ENCODE measurements at places on chromosomes 2 and 18.

GRCh38 chr2:241788572-241788971, 11.9 kb downstream of the GAL3ST2 start:
- H3K27ac ChIP-seq: peak overlapping the region; percentile 75
- H3K4me3 ChIP-seq: no peak overlapping the region
- H3K36me3 ChIP-seq: no peaks in the 10 kb centered on the region
- H3K4me1 ChIP-seq: peaks cover 18% of the 10 kb centered on the region

DNA sequence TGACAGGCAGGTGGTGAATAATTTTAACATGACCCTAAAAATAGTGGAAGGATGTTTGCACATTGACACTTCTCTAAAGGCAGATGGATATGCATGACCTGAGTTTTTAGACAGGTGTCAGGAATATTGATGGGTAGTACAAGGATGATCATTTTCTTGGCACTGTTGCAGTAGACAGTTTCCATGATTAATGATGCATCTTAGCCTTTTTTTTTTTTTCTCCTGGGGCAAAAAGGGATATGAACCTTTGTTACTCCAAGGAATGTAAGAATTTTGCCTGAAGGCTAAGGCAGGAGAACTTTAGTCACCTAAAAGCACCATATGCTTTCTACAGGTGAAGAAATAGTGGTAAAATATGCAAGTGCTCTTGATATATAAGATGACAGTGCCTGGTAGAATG, 136.3 kb upstream of the CAVIN2 start:
- no peak overlapping the region for H3K4me3 ChIP-seq
- H3K36me3 ChIP-seq: no peaks in the 10 kb centered on the region
- peaks cover 2% of the 10 kb centered on the region for H3K27me3 ChIP-seq
- DNase-seq: no peak

GRCh38 chr2:39225567-39225966, 18.2 kb downstream of the CDKL4 start:
- no peak for DNase-seq
- H3K36me3 ChIP-seq: no peaks in the 10 kb centered on the region
- H3K4me3 ChIP-seq: no peak overlapping the region

DNA sequence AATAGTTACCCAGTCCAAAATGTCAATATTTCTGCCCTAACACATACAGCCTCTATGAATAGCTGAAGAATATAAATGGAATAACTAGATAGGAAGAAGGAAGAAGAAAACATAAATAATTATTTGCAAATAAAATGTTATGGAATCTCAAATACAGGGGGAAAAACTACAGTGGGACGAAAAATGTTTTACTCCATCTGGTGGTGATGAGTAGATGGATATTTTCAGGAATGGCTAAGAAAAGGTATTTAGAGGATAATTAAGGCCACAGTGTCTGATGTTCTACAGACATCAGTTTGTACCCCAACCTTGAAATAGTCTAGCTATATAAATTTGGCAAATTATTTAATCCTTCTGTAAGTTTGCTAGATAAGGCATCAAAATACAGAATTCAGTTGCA, 178.1 kb upstream of the FSHR start:
- no peaks in the 10 kb centered on the region for H3K27me3 ChIP-seq
- no peak overlapping the region for H3K4me3 ChIP-seq
- H3K4me1 ChIP-seq: peaks cover 2% of the 10 kb centered on the region
- no peak overlapping the region for H3K27ac ChIP-seq

GRCh38 chr2:105761931-105762515, 17.3 kb downstream of the NCK2 start:
- peaks cover 7% of the 10 kb centered on the region for H3K36me3 ChIP-seq
- peak overlapping the region; percentile 21 for H3K4me3 ChIP-seq
- no peak for DNase-seq
- H3K27ac ChIP-seq: peak overlapping the region; percentile 65

- H3K27me3 ChIP-seq: no peaks in the 10 kb centered on the region
- no peak overlapping the region for H3K27ac ChIP-seq
- no peaks in the 10 kb centered on the region for H3K4me1 ChIP-seq
- H3K36me3 ChIP-seq: no peaks in the 10 kb centered on the region
- no peak overlapping the region for H3K4me3 ChIP-seq
- no peak for DNase-seq
Observed at GRCh38 chr18:21141668-21142422, 30.2 kb upstream of the ROCK1 start.

DNA sequence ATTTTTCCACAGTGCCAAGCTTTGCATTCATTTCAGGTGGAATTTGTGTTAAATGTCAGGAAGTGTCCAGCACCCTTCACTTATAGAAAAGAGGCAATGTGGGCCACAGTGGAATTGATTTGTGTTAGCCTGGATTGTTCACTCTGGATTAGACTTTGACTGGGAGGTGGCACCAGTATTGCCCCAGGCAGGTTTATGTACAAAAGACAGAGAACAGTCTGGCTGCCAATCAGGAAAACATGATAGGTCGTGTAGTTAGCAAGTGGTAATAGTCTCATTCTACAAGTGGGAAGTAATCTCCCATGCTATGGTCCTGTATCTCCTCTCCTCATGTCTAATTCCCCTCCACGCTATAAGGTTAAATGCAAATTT, 45.6 kb downstream of the RAB27B start:
- no peak overlapping the region for H3K27ac ChIP-seq
- H3K27me3 ChIP-seq: peaks cover 4% of the 10 kb centered on the region
- no peak overlapping the region for H3K4me3 ChIP-seq
- no peaks in the 10 kb centered on the region for H3K4me1 ChIP-seq
- H3K36me3 ChIP-seq: no peaks in the 10 kb centered on the region

- H3K4me1 ChIP-seq: peaks cover 10% of the 10 kb centered on the region
- no peak overlapping the region for H3K27ac ChIP-seq
- no peaks in the 10 kb centered on the region for H3K27me3 ChIP-seq
- DNase-seq: no peak
- H3K4me3 ChIP-seq: no peak overlapping the region
Observed at GRCh38 chr18:79935925-79936324, 15.5 kb downstream of the SLC66A2 start.

DNA sequence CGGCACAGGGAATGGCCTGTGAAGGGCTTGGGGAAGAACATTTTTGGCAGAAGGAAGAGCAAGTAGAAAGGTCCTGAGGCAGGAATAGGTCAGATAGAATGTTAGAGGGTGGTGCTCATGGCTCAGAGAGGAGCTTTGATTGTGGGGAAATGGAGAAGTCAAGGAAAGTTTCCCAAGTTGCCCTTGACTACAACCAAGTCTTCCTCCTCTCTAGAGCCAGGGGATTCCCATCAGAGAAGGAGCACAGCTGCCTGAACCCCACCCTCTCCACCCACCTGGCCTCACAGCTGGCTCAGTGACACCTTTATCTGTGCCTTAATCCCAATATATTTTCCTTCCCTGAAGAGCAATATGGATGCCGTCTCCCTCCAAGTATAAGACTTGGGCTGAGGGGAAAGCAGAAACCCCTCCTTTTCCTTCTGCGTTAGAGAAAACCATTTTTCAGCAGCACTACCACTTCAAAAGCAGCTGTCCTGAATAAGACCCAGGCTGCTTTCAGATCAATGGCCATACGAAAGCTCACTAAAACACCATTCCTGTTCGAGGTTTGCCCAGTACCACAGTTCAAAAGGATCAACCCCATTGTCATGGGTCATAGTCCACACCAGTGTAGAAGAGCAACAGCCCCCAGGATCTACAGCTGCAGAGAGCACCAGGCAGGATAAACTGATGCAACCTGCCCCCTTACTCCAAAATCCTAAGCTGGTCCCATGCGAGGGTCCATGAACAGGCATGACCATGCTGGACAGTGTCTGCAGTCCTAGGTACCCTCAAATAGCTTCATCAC, 199.6 kb downstream of the AFF3 start:
- peaks cover 9% of the 10 kb centered on the region for H3K4me1 ChIP-seq
- no peak overlapping the region for H3K27ac ChIP-seq
- H3K27me3 ChIP-seq: no peaks in the 10 kb centered on the region

GRCh38 chr2:109507828-109508227, 105.9 kb downstream of the SEPTIN10 start:
- peaks cover 2% of the 10 kb centered on the region for H3K27me3 ChIP-seq
- no peak overlapping the region for H3K4me3 ChIP-seq
- H3K27ac ChIP-seq: no peak overlapping the region
- peaks cover 4% of the 10 kb centered on the region for H3K4me1 ChIP-seq
- no peaks in the 10 kb centered on the region for H3K36me3 ChIP-seq
